ENCODE measurements at places on chromosomes 2 and 18.
A peak's percentile ranks its signal among the peaks of the same experiment; 100 is the strongest.

- peak; percentile 35 for DNase-seq
These were observed 18.2 kb downstream of the IWS1 start for GRCh38 chr2:127508023-127508630.

DNA sequence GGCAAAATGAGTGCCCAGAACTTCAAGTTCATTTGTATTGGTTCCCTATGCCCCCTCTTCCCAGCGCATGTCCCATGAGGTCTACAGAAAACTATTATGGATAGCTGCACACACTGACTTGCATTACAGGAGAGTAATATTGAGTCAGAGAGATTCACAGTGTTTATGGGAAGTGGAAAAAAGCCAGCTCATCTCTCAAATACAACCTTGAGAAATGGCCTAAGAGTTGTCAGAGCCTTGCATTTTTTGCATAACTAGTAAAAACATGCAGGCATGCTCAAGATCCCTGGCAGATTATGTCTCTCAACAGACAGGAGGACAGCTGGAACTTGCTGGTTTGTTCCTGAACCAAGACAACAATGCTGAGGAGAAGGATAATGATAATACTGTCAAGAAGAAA is 1292.8 kb downstream of the DSC3 start:
- DNase-seq: no peak

- DNase-seq: no peak
These were observed 13.4 kb downstream of the MEX3C start for GRCh38 chr18:51184091-51184457.

GRCh38 chr2:8152392-8153257 is 529.2 kb upstream of the ID2 start:
- DNase-seq: no peak

- DNase-seq: peak; percentile 95
These were observed 100.7 kb upstream of the MCFD2 start for GRCh38 chr2:47016172-47016913.

GRCh38 chr2:237278568-237278967 is 135.4 kb downstream of the COL6A3 start:
- no peak for DNase-seq

- DNase-seq: no peak
These were observed 512.5 kb upstream of the CNTNAP5 start for GRCh38 chr2:123512547-123512946.

DNA sequence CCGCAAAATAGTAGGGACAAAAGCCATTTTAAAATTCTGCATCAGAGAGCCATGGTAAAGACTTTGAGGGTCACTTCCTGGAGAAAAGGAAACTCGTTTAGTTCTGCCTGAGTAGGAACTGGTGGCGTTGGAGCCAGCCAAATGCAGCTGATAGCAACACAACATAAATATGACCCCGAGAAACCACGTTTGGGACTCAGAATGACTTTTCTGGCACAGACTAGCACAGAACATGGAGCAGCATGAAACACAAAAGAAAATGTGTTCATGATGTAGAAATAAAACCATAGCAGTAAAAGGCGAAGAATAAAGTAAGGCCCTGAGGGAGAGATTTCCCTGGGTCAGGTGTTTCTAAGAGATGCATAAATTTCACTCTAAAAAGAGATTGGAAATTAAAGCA is 149.2 kb upstream of the KLHL29 start:
- no peak for DNase-seq

DNA sequence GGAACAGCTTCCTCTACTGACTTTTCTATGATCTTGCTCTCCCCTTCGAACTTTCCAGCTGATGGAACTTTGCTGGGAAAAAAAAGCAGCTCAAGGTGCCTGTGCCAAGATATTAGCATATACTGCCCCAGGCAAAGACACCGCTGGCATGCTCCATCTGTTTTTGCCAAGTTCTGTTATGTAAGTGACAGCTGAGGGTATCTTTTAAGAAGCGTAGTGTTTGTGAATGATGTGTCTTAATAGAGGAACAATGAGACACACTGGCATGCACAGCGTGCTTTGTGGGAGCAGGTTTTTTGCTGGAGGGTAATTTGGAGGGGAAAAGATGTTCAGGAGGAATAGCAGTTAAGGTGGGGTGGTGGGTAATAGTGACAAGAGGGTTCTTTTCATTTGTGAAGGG is 47.8 kb downstream of the SLC4A3 start:
- DNase-seq: peak; percentile 15
